ENCODE measurements at places on chromosomes 12 and 14. TPM values are rescaled to one million over a fixed set of nuclear protein-coding genes. Genes with fewer than 3 reads are reported as not detected.

Gene LAG3
- 1.1 TPM for polyA plus RNA-seq

Gene HSPA2
- 18.6 TPM for polyA plus RNA-seq

DNA sequence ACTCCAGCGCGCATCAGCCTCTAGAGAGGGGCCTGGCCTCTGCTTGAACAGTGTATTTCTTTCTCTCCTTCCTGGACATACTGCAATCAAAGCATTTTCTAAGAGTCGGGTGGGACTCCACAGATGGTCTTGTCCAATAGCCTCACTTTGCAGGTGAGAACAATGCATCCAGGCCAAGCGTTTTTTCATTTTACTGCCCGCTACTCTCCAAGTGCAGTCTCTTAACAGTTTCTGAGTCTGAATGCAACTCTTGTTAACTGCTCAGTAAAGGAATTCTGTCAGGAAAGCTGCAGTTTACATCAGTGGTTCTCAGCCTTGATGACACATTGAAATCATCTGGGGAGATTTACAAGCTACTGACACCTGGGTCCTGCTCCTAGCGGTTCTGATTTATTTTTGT, 57.0 kb downstream of the IRF2BPL start:
- DNase-seq: no peak

DNA sequence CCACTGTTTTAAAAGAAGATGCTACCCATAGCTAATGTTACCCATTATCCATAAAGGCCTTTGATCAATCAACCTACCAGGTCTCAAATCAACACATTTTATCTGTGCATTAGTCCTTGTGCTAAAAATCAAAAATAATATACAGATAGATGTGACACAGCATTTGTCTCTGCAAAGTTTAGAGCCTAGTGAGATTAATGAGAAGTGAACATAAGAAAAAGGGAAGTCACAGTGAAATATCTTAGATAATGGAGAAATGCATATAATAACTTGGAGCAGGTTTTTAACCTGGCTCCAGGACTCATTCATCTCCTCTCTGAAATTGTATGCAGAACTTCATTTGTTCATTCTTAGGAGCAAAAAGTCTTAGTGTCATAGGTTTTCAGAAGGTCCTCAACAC, 7.2 kb downstream of the PDE3A start:
- DNase-seq: no peak

DNA sequence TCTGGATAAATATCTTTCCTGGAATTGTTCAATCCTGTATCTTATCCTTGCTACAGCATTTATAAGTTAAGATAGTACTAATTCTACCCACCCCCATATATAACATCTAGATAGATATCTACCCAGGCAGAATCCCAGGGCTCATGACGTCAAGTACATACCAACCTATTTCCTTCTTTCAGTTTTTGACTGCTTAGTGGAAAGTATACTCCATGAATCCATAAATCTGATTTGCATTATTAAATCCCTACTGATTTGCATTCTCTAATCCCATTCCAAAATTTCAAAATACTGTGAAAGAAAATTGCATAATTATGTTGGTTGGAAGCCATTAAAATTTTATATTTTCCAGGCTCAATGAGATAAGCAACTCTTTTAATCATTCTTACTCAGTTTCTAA, 111.7 kb downstream of the KITLG start:
- no peak for DNase-seq

All from renal pelvis (tissue), 12 donors.